ENCODE measurements at places on chromosomes 7 and 10. TPM values are rescaled to one million over a fixed set of nuclear protein-coding genes. Genes with fewer than 3 reads are reported as not detected.

DNA sequence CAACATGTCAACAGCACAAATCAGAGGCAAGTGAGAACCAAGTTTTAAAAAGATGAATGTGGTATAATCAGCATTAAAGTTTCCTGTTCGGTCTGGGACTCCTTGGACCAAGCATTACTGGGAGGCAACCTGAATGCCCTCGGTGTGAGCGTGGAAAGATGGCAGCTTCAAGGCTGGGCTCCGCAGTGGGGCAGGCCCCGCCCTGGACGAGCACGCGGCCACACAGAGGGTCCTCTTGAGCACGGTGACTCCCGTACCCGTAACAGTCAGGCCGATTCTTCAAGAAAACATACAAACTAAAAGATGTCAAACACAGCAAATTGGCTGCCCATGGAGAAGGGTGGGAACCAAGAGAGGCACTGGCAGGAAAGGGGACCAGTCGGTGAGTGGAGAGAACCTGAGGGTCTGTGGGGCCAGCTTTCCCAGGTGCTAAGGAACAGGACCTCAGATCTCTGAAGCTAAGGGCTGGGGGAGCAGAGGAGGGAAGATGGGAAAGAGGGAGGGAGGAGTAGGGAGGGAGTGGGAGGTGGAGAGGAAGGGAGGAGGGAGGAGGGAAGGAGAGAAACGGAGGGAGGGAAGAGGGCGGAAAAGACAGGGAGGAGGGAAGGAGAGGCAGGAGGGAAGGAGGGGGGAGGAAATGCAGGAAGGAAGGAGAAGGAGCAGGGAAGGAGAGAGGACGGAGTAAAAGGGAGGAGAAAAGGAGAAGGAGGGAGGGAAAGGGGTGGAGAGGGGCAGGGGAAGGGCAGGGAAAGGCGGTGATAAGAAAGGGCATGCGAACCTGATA is 71.2 kb upstream of the FAM20C start:
- no peak for DNase-seq

GRCh38 chr7:3158341-3158760 is 114.7 kb upstream of the CARD11 start:
- no peak for DNase-seq

DNA sequence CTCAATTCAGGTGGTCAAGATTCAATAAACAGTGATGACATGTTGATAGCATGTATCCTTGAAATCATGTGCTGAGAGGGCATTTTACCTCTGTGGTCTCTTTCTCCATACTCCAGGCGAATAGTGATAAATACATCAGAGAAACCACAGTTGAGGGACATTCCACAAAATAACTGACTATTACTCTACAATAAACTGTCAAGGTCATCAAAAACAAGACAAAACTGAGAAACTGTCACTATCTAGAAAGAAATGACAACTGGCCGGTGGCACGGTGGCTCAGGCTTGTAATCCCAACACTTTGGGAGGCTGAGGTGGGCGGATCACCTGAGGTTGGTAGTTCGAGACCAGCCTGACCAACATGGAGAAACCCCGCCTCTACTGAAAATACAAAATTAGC is 16.2 kb downstream of the SFR1 start:
- DNase-seq = no peak

SUGCT gene
- total RNA-seq = 1.8 TPM

DNA sequence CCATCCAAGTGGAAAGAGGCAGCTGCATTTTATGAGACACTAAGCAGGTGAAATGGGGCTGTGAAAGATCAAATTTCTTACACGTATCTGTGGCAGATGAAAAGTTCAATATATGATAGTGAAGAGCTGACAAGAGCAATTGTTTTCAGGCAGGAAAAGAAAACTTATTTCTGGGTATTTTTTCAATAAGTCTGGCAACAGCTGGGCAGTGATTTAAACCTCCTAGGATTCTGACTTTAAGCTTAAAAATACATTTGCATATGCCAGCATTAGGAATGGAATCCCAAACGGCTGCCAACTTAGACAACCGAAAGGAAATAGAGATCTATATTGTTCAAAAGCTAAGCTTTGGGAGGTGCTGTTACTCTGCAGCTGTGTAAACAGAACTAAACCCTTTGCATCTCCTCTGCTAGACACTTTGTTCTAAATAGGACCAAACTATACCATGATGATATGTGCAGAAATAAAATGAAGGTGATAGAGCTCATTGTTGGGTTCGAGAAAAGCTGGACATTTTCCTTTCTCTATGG is 26.1 kb downstream of the DYNC1I1 start:
- DNase-seq = no peak

POM121L12 gene
- not detected for total RNA-seq

DNA sequence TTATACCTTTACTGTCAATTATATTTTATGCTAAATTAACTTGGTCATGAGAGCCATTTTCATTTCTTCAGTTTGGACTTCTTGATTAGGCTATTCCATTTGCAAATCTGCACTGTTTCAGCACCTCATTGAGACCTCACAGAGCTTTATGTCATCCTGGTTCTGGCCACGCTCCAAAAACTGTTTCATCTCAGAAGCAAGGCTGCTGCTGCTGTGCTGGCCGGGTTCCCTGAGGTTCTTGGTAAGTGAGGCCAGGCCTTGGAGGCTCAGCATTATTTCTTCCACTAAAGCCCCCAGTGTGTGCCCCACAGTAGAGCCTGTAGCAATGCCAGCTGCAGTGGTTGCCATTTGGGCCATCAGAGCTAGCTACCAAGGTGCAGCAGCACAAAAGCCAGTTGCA is 7.8 kb upstream of the ZNF485 start:
- DNase-seq = no peak

DNA sequence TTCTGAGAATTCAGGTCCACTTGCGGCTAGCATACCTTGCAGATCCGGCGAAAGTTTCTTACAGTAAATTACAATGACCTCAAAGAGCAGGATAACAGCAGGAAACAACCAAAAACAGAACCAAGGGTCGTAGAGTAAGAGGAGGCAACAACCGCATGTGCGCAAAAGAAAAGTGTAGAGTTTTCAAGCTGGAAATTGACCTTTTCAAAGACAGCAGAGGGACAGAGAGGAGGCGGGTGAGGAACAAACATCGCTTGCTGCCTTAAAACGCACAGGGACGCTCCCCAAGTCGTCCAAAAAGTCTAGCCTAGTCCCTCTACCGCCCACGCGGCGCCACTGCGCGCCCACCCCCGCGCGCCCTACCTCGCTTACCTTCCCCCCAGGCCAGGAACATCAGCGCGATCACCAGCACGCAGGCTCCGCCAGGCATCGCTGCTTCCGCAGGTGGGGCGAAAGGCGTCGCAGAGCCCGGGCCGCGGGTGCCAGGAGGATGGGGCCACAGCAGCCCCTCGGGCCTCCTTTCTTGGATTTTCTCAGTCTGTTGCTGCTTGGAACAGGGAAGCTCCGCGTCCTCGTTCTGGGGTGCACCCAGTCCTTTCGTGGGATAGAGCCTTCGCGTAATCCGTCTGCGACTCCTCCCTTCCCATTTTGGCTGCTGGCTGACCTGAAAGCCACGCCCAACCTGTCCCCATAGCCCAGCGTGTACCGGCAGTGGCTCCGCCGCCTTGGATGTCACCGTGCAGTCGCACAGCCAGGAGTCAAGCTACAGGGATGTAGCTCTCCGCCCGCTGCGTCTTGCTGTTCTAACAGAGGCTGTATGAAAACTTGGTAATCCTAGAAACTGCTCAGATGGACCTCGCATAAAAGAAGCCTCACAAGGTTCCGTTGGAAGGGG is at the start of gene VWDE:
Gene VWDE, minus strand, starts transcription at position 579 of the 895 bp plus-strand sequence. Its CDS starts 149 bp downstream, at position 430.
- DNase-seq = peak; percentile 75

DNA sequence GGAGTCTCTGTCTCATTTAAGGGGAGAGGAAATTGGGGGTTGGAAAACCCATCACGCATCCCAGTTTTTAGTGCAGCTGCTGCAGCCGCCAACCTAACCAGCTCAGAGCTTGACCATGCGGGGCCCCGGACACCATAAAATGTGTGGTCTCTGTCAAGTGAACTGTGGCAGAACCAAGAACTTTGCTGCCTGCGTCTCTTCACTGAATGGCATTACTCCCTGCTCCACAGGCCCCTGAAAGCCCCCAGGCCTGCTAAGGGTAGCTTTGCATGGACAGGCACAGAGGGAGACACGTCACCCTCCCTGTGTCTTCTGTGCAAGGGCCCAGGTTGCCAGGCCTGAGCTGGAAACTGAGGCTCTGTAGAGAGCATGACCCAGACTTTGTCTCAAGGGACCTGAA is 144.6 kb upstream of the GPR26 start:
- DNase-seq = no peak

DNA sequence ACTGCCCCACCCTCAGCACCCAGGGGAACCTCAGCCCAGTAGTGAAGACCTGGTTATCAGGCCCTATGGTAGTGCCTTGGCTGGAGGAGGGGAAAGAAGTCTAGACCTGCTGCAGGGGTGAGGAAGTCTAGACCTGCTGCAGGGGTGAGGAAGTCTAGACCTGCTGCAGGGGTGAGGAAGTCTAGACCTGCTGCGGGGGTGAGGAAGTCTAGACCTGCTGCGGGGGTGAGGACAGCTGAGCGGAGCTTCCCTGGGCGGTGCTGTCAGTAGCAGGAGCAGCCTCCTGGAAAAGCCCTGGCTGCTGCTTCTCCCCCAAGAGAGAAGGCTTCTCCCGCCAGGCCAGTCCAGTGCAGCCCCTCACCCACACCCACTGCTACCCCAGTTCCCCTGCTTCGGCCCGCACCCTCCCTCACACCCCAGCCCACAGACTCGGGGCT is 6.3 kb downstream of the NOS3 start:
- DNase-seq = no peak

Measured in activated naive CD4-positive, alpha-beta T cell treated with anti-CD3 and anti-CD28 coated beads, Interleukin-2, amount 50 U/mL, for 72 hours (primary cell).